ENCODE measurements at places on chromosomes 1 and 21. TPM values are rescaled to one million over a fixed set of nuclear protein-coding genes. Genes with fewer than 3 reads are reported as not detected.

DNA sequence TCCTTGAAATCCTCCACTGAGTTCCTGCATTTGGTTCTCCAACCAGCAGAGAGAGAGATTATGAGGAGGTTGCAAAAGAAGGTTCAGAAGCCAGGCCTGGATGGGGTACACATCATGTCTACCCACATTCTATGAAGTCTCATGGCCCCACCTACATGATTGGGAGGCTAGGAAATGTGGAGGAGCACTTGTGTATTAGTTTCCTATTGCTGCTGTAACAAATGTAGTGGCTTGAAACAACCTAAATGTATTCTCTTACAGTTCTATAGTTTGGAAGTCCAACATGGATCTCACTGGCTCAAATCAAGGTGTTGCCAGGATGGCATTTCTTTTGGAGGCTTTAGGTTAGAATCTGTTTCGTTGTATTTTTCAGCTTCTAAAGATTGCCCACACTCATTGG, 134.2 kb upstream of the ZNF648 start:
- ATAC-seq = no peak

DNA sequence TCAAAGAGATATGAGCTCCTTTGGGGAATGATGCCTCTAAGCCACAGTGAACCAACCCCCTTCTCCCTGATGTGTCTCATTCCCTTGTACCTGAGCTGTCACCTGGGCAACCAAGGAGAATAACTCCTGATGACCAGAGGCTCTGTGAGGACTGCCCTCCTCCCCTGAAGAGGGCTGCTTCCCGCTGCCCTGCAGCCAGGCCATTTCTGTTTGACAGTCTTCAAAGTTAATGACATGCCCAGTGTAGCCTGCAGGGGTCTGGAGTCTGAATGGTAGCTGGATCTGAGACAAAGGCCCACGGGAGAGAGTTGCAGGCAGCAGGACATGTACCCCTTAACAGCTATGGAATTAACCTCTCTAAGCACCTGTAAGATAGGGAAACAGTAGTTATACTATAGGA, 3.4 kb upstream of the SLFNL1 start:
- ATAC-seq = no peak

GRCh38 chr1:190904091-190904695, 426.5 kb upstream of the BRINP3 start:
- no peak for ATAC-seq

DNA sequence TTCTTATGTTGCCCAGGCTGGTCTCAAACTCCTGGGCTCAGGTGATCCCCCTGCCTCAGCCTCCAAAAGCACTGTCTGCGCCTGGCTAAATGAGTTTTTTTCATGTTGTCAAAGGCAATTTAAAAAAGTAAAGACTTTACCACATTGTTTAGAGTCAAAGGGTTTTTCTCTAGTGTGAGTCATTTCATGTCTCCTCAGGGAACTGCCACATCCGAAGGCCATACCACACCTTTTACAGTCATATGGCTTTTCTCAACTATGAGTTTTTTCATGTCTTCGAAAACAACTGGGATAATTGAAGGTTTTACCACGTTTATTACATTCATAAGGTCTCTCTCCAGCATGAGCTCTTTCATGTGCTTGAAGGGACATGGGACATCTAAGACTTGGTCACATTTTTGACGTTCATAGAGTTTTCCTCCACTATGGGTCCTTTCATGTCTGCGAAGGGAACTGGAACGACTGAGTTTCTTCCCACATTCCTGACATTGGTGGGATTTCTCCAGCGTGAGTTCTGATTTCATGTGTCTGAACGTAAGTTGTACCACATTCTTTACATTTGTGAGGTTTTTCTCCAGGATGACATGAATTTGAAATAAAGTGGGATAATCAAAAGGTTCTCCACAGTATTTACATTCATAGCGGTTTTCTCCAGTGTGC, 65.6 kb downstream of the UCHL5 start:
- ATAC-seq = no peak

PLA2G2F gene
- total RNA-seq = 0.84 TPM

- no peak for ATAC-seq
Measured at GRCh38 chr1:63916485-63917360, 142.9 kb downstream of the ROR1 start.

MSH4 gene
- 0.09 TPM for total RNA-seq

DNA sequence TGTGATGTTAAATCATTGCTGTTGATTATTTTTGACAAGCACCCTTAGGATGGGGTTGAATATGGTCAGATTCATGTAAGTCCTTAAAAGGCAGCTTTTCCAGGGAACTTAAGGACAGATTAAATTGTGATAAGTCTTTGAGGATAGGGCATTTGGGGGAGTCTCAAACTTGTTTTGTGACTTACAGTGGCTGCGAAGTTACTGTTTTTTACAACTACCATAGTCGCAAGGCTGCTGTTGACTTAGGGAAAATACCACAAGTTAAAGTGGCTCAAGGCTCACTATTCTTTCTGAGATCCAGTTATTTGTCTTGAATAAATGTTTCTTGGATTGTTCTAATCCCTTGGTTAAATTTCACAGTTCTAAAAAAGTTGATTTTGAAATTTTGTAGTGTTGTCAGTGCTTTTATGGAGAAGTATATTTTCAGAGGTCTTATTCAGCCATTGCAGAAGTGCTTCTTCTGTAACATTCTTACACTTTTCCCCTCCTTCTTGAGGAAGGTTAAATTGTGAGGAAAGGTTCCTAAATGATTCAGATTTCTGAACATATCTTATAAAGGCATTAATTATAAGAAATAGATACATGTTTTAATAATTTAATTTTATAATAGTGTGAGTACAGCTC, 47.0 kb upstream of the MPC2 start:
- no peak for ATAC-seq

DNA sequence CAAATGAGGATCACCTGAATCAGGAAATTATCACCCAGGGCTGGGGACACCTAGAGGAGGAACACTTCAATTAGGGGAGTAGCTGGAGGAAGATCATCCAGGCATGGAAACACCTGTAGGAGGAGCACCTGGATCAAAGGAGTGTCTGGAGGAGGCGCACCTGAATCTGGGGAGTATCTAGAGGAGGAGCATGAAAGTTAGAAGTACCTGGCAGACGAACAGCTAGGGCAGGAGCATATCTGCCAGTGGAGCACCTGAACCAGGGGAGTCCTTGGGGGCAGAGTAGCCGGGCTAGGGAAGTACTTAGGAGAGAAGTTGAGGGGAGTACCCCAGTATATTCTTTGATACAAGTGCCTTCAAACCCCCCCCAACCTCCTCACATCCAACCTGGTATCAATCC, 1.3 kb downstream of the C1orf210 start:
- no peak for ATAC-seq

GRCh38 chr1:19762175-19762779, 37.4 kb downstream of the TMCO4 start:
- ATAC-seq = no peak

DNM3 gene
- total RNA-seq = 15.6 TPM

DNA sequence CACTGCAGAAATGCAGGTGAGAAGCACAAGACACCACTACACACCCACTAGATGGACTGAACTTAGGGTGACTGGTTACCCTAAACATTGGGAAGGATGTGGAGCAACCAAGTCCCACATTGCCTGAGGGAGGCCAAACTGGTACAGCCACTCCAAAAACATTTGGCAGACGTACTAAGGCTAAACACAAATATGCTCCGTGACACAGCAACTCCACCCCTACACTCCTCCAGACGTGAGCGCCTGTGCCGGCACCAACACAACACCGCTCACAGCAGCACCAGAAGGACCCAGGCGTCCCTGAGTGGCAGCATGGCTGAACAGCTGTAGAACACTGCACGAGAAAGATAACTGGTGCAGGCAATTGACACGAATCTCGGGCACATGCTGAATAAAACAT, 14.7 kb downstream of the PTTG1IP start:
- no peak for ATAC-seq

- no peak for ATAC-seq
Measured at GRCh38 chr1:108829498-108829916, 27.4 kb downstream of the AKNAD1 start.

DNA sequence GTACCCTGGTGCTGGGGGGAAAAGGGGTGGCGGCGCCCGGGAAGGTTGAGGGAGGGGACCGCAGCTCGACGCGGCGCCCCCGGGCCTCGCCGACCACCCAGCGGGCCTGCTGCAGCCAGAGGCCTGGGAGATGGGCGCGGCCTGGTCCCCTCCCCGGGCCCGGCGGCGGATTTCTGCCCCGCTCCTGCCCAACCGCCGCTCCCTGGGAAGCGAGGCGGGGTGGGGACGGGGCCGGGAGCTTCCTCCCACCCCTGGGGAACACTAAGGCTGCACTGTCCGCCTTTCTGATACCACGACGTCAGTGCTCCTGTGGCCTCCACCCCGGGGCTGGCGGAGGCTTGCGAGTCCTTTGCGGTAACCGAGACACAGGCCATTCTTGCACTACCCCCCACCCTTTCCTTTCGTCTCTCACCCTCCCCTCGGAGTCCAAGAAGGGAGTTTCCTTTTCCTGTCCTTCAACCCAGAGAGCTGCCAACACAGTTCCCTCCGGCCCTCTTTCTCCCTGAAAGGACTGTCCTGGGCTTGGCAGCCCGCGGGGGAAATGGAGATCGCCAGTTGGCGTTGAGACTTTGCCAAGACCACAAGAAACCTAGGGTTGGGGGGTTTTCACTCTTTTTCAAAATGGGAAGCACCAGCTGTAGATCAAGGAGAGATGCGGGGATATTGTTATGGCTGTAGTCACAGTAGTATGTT, 742 bp downstream of the SH3GLB1 start:
- ATAC-seq = peak; percentile 54

DNA sequence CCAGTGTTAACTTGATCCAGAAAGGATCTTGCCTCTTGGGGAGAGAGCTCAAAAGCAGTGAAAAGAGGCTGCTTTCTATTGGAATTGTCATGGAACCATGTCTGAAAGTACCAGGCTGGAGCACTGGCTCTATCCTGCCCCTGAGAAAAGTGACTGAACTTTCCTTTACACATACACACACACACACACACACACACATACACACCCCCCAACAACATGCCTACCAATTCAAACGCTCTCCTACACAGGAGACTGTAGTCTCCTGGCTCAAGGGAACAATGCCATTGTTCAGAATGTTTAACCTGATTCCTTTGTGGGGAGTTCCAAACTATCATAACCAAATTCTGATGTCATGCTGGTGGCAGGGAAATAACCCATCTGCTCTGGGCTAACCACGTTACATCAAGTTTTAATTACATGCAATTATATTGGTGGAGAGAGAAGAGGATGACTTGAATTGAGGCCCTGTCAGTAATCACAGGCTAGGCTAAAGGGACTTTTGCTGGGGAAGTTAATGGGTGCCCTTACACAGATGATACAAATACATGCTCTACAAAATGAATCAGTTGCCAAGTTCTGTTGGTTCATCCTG, 52.3 kb upstream of the DUSP10 start:
- no peak for ATAC-seq

GRCh38 chr21:33444499-33444898, 35.3 kb downstream of the TMEM50B start:
- no peak for ATAC-seq

DNA sequence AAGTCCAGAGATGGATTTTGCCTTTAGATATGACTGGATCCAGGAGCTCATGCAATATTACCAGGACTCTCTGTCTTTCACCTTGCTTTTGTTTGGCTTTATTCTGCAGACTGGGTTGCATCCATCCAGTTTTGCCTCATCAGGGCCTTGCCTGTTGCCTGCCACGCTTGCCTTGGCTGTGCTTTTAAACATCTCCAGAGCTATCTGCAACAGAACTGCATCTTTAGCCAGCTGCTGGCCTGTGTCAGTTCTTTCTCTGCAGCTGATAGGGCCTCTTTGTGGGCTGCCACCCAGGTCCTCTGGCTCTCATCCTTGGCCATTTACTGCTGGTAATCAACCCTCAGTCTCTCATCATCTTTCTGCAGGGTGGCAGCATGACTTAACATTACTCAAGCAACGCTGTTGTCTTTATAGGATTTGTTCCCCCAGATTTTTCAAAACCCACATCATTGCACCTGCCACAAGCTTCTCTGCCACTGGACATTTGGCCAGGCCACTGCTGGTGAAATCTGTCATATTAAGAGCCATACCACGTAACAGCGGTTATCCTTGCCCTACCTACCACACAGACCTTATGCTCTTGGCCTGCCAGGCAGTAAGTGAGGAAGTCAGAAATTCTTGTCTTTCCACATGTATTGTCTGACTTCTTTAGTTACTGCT, 24.4 kb upstream of the HUNK start:
- ATAC-seq = no peak

FLG gene
- total RNA-seq = 0.13 TPM

DNA sequence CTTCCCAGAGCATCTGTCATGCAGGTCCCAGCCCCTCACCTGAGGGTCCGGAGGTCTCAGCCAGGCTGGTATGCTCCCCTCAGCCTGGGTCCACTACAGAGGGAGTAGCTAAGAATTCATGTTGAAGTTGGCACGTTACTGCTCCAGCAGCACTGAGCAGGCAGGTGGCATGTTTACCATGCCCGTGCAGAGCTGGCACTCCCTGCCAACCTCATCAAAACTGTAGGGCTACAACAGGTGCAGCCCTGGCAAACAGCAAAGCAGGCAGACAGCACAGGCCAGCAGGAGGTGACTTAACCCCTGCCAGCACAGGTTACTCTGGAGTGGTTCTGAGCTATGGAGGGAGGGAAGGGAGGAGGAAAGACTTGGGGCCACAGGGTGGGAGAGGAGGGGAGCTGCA, 46.4 kb downstream of the NUAK2 start:
- ATAC-seq = no peak

- peak; percentile 69 for ATAC-seq
Measured at GRCh38 chr1:175757381-175758015, 14.1 kb upstream of the TNR start.

FAM131C gene
- total RNA-seq = 1.1 TPM

- no peak for ATAC-seq
Measured at GRCh38 chr1:244346972-244347618, 104.6 kb downstream of the ADSS2 start.
